Osteocyte (in vitro differentiated cells): ENCODE measurements at places on chromosomes 11 and 22. TPM values are rescaled to one million over a fixed set of nuclear protein-coding genes. Genes with fewer than 3 reads are reported as not detected.

Gene C11orf97
- not detected in 2 replicates for total RNA-seq

Gene BIRC3
- 1.0 and 1.5 TPM in 2 replicates for total RNA-seq

Gene HSPB2
- 0.34 TPM in 1 of 2 replicates, not detected in the other for total RNA-seq

- peak; percentile 8 for DNase-seq
Observed at GRCh38 chr11:65771589-65772112, 9.1 kb downstream of the AP5B1 start.

GRCh38 chr22:48824712-48825651 lies 1002.7 kb downstream of the BRD1 start:
- no peak for DNase-seq

DNA sequence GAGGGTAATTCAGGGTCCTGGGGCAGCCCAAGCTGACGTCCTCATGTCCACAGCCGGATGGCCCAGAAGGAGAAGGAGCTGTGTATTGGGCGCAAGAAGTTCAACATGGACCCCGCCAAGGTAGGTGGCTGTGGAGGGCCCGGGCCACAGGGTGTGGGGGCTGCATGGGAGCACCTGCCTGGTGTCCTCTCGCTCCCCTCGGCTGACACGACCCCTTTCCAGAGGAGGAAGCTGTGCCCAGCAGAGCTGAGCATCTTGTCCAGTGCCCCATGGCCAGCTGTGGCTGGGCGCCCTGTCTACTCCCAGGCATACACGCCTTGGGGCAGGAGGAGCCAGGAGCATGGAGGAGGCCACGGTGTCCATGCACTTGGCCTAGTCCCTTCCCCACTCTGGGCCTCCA lies 13.6 kb downstream of the CYTH4 start:
- DNase-seq, result no peak

DNA sequence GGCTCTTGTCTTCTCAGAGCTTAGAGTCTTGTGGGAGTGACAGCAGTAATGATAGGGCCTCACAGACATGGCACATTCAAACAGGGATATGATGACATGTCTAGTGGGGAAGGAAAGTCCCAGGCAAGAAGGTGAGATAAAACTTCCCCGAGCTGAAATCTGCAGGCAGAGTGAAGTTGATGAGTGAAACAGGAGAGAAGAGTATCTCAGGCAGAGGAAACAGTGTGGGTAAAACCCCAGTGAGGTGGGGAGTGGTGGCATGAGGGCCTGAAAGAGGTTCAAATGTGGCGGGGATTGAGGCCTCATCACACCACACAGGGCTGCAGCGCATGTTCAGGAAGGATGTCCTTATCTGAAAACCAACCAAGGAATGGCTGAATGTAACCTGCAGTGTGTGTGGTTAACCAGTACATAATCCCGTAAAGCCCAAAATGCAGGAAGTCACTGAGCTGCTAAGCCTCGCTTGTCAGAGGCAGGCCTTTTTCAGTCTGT lies 153.8 kb upstream of the E2F8 start:
- DNase-seq, result no peak

DNA sequence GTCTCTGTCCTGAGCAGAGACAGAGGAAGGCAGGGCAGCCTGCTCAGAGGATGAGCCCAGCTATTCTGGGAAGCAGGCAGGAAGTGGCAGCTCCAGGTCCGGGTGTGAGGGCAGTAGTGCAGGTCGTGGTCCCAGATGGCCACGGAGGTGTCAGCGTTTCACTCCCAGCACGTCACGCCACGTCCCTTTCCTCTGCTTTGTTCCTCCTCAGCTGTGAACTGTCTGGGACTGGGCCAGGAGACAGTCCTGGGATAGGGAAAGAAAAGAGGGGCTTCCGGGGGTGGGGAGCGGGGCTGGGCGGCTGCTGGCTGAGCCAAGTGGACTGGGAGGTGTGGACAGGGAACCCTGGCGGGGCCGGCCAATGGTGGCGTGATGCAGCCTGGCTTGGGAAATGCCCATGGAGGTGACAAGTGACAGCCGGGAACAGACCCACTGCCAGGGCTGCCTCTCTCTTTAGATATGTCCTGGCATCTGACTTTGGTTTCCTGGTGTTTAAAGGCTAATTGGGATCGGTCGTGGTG lies 64.7 kb downstream of the KCNQ1 start:
- peak; percentile 80 for DNase-seq

DNA sequence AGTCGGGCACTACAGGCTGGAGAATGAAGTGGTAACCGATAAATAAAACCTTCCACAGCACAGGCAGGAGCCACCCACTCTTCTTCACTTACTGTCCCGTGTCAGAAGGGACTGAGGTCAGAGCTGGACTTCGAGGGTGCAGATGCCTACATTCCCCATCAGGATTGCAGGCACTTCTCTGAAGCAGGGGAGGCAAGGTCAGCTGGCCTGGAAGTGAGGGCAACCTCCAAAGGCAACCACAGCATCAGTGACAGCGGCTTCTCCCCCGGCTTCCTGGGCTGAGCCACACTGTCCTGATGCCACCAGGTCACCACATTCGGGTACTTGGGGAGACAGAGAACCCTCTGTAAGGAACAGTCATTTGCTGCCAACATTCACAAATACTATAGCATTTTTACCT lies 22.7 kb downstream of the TCIRG1 start:
- DNase-seq, result no peak

DNA sequence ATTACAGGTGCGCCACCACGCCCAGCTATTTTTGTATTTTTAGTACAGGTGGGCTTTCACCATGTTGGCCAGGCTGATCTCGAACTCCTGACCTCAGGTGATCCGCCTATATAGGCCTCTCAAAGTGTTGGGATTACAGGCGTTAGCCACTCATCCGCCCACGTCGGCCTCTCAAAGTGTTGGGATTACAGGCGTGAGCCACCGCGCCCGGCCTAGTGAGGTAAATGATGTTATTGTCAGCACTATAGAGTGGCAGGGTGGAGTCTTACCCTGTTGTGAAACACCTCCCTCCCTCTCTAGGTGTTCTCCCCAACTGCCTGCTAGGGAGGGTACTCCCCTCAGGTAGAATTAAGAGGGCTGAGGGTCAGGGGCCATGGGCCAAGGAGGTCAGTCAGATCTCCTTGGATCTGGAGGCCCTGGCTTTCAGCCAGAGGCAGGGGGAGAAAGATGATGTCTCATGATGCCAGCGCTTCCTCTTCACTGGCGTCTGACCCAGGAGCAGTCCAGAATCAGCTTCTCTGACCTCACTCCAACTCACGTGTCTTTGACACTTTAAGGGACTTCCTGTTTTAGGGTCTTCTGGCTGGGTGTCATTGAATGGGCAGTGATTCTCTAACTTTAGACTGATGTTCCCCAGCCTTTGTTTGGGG lies 2.0 kb downstream of the GGA1 start:
- DNase-seq, result no peak

GRCh38 chr11:45590743-45591142 lies 74.7 kb downstream of the CHST1 start:
- DNase-seq, result no peak

- no peak for DNase-seq
Observed at GRCh38 chr11:2899080-2899783, 13.7 kb upstream of the CDKN1C start.

DNA sequence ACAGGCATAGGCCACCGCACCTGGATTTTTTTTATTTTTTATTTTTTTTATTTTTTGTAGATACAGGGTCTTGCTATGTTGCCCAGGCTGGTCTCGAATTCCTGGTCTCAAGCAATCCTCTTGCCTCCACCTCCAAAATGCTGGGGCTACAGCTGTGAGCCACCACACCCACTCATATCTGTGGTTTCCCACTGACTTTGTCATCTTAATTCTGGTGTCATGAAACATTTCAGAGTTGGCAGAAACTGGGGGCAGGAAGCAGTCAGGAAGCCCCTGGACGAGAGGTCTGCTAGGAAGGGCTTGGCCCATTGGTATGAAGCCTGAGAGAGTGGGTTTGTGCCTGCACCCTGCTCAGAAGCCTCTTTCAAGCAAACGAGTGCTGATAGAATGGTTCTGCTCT lies 49.1 kb downstream of the COMMD9 start:
- DNase-seq, result no peak

DNA sequence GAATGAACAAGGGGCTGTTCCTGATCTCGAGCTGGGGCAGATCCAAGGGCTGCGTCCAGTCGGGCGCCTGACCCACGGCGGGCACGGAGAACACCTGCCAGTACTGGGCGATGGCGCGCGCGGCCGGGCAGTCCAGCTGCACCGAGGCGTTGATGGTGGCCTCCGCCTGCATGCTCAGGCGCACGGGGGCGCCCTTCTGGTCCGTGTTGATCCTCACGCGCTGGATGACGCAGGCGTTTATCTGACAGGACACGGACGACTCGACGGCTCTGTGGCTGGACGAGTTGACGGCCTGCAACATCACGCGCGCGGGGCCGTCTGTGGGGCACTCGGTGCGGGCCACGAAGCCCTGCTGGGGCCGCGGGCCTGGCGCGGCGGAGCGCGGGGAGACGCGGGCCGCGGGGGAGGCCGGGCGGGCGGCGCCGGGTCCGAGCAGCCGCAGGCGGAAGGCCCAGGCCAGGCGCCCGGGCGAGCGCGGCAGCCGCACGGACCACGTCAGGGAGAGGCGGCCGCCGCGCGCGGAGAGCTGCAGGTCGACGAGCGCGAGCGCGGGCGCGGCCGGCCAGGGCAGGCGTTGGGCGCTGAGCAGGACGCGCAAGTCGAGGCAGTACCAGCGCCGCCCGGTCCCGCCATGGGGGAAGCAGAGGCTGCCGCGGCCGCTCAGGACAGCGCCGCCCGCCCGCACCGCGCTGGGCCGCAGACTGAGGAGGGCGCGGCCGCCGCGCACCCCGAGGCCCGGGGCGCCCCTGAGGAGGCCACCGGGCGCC lies 511 bp downstream of the PKDREJ start:
- DNase-seq, result no peak

GRCh38 chr22:30887861-30888260 lies 80.7 kb downstream of the MORC2 start:
- DNase-seq, result no peak

- no peak for DNase-seq
Observed at GRCh38 chr22:28813772-28814518, 13.6 kb upstream of the XBP1 start.

- no peak for DNase-seq
Observed at GRCh38 chr11:119103793-119104192, 2.1 kb upstream of the DPAGT1 start.

DNA sequence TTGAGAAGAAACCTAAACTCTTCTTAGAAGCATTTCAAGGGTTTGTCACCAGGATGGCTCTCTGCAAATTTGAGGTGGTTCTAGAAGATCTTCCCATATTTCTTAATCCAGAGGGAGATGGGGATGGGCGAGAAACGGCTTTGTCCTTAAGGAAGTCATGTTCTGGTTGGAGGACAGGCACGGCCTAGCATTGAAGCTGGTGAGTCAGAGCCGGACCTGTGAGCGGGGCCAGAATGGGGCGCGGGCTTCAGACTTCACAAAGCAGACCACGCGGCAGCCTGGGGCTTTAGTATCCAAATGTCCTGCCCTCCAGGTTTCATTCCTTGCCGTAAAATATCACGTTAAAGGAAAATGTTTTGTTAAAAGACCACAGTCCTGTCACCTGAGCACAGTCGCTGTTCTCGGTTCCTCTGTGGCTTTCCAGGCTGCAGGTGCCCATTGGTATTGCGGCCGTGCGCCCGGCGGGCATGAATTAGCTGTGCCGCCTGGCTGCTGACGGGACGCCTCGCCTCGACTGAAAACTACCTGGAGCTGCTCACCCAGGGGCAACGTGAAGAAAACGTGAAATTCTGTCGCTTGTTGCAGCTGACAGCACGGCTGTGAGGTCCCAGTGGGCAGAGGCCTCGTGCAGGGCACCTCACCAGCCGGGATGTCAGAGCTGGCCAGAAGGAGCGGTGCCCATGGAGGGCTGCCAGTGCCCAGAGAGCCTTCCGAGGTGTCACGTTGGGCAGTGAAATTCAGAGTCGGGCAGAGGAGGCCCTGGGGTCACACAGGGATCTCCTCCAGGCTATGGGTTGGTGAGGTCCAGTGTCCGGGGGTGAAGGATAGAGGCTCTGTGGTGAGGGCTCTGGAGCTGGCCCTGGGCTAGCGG lies 59.0 kb downstream of the LRP5 start:
- DNase-seq, result no peak

DNA sequence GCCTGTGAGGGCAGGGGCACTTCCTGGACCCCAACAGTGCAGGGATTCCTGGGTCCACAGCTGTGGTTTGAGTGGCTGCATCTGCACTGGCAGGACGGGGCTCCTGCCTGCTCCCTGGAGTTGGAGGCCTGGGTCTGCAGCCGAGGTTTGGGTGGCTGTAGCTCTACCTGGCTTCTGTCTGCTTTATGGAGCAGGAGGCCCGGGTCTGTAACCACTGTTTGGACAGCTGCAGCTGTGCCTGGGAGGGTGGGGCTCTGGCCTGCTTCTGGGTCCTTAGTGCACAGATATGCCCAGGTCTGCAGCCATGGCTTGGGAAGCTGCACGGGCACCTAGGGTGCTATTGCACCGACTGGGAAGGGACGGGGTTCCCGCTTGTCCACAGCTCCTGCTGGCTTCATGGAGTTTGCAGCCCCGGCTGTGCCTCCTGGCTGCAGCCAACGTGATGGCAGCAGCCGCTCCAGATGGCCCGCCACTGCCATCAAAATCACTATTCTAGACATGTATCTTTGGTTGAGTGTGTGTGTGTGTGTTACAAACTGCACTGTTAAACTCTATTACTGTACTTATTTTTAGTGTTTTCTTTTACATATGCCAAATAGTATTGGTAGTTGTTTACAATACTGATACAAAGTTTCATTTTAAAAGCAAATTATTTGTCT lies 412.3 kb upstream of the KIRREL3 start:
- no peak for DNase-seq

GRCh38 chr11:10688401-10688800 lies 5.2 kb downstream of the IRAG1 start:
- no peak for DNase-seq
